ENCODE measurements at places on chromosomes 11 and 22.

DNA sequence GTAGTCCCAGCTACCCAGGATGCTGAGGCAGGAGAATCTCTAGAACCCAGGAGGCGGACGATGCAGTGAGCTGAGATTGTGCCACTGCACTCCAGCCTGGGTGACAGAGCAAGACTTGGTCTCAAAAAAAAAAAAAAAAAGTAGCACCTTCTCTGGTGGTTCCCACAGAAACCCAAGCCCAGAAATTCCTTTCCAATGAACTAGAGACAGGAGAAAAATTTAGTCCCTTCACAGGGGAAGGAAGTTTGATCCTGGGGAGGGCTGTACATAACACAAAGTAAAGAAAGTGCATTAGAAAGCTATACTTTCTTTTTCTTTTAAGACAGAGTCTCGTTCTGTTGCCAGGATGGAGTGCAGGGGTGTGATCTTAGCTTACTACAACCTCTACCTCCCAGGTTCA lies 25.5 kb upstream of the APOA1 start:
- DNase-seq = no peak

- DNase-seq = peak; percentile 26
These were observed 3.0 kb downstream of the RDX start for GRCh38 chr11:110293389-110293788.

DNA sequence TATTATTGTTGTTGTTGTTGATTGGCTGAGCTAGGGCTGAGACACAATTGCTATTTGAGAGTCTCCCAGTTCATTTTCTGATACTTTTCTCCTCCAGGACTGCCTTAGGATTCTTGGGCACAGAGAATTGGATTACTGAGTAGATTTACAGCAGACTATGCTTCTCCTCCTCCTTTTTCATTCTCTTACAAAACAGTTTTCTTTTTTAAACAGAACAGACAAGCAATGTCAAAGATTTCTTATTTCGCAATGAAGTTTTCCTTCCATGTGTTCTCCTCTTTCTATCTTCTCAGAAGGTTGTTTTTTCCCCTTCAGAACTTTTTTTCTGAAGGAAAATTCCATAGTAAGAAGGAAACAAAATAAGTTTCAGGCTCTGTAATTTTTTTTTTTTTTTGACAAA lies 19.8 kb upstream of the TIMP3 start:
- no peak for DNase-seq

GRCh38 chr11:1847926-1848639 lies 4.8 kb upstream of the LSP1 start:
- DNase-seq = no peak

DNA sequence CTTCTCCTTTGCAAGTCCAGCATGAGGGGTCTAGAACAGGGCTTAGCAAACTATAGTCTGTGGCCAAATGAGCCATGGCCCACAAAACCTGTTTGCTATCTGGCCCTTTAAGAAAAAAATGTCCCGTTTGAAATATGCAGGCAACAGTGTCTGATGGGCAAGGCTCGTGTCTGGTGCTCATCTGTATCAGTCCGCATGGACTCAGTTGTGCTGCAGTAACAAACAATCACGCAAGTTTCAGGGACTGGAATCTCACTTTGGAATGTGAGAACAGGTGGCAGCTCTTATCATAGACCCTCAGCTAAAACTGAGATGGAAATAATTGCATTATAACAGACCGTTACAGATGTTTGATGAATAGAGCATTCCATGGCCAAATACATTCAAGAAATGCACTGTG lies 19.1 kb upstream of the PVALB start:
- no peak for DNase-seq

DNA sequence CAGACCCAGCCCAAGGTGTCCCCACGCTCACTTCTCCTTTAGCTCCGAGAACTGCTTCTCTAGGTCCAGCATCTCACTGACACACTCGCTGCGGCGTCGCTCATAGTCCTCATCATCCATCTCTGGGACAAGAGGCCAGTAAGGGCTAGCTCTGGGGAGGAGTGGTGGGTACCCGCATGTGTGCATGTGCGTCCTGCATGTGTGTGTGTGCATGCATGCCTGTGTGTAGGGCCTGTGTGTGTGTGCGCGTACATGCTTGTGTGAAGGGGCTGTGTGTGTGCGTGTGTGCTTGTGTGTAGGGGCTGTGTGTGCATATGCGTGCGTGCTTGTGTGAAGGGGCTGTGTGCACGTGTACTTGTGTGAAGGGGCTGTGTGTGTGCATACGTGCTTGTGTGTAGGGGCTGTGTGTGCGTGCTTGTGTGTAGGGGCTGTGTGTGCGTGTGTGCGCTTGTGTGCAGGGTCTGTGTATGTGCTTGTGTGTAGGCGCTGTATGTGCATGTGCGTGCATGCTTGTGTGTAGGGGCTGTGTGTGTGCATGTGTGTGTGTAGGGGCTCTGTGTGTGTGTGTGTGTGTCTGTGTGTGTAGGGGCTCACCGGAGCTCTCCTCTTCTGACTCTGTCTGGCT lies 3.3 kb downstream of the BRMS1 start:
- DNase-seq = no peak

- no peak for DNase-seq
These were observed 16.2 kb upstream of the OR10V1 start for GRCh38 chr11:59729834-59730233.
